ENCODE measurements at places on chromosomes 12 and 14.

DNA sequence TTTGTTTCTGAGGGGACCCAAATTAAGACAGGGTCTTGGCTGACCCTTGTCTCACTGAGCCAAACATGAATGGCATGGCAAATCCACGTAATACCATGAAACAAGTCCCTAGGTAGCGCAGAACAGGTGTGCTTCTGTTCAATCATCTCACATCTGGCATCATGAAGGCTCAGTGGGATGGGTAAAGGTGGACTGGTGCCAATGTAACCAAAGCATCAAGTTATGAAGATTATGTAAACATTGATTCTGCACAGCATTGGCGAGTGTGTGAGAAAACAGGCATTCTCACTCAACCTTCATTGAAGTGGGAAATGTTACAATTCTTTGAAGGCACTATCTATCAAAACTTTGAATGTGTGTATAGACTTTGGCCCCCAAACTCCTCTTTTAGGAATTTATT, 41.9 kb downstream of the PTGER2 start:
- no peak for DNase-seq

DNA sequence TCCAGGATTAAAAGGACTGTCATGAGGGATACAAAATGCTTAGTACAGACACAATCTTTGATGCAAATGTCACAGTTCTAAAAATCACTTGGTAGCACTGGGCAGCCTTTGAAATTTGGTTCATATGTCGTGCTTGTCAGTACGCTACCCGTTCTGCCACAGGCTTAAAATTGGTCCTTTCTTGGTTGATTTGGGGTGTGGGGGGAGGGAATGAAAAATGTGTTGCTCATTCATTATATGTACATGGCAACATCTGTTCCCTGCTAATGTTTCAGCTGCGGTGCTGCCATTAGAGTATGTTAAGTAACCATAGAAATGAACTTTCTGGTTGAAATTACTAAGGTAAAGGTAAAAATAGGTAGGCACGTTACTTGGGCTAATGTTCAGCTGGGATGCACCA, 155.4 kb upstream of the ARHGAP5 start:
- DNase-seq, result no peak

DNA sequence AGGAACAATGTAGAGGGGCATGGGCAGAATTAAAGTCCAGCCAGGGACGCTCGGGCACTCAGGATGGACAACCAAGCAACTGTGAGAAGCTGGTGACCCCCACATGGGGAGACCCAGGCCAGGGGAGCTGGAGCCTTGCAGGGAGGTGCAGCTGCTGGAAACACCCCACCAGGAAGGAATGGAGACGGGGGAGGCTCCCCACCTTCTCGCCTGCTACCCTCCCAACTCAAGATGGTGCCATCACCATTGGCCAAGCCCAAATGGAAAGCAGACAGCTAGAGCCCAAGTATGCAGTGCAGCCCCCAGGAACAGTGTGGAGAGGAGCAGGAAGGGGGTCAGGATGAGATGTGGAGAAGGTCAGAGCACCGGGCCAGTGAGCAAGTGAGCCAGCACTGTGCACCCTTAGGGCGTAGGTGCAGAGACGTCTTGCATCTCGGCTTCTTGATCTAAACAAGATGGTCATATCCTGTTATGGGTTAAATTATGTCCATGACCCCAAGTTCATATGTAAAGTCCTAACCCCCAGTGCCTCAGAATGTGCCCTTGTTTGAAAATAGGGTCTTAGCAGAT, 159.5 kb downstream of the RIMBP2 start:
- DNase-seq, result no peak

DNA sequence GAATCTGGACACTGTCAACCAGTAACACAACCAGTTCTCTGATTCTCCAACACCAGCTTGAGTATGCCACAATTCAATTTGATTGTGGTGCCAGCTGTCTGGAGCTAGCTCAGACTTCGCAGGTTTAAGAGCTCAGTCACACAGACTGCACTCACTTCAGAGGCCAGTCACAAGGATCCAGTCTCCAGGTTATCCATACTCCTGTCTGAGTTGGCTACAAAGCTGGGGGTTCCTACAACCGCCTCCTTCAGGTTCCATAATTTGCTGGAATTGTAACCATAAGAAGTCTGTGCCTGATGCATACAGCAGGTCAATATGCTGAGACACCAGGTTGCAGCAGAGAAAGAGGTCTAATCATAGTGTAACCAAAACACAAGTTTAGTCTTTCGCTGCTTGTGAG, 70.5 kb upstream of the CPSF6 start:
- no peak for DNase-seq

DNA sequence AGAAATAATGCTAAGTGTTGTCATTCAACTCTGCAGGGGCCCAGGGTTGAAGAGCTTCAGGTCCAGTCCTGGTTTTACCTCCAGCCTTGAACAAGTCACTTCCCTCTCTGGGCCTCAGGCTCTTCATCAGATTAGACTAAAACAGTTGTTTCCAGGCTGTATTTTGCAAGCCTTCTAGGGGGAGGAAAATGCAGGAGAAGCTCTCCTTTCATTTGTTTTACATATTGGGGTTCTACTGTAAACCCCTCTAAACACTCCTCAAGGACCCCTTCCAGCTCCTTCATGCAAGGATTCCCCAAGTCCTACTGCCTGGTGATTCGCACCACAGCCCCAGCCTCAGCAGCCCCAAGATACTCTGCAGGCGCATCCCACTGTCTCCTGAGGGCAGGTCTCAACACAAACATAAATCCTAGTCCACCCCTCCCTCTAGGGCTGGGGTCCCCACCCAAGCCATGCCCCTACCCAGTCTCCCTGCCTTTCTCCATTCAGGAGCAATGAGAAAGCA, 2.7 kb downstream of the SDR9C7 start:
- DNase-seq, result no peak

DNA sequence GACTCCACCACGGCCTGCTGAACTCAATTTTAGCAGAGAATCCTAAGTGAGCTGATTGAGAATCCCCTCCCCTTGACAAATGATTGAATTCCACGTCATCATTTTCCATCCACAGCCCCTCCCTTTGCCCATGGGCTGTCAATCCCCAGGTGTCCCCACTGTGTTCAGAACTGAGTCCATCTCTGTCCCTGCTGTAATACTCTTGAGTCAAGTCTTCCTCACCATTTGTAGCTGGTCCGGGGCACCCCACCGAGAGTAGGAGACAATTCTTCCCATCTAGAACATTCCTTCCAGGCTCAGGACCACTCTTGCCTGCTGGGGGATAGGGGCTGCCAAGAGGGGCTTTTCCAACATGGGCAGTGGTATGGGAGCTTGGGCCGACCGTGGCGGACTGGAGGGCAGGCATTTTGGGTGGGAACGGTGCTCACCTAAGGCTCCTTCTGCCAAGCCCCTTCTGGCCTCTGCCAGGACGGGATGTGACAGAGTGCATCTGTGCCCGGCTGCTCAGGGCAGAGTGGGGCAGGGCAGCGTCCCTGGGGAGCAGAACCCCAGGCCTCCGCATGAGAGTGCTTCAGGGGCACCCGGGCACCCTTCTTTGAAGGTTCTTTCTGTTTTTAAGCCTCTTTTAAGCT, 218.1 kb upstream of the RTL1 start:
- no peak for DNase-seq

Data from cerebellum (tissue), 4 donors.